NCI-H1105 (cell line): ENCODE measurements at places on chromosomes 5 and 9.

GRCh38 chr9:123438821-123439220 lies 82.8 kb downstream of the CRB2 start:
- no peak for DNase-seq

DNA sequence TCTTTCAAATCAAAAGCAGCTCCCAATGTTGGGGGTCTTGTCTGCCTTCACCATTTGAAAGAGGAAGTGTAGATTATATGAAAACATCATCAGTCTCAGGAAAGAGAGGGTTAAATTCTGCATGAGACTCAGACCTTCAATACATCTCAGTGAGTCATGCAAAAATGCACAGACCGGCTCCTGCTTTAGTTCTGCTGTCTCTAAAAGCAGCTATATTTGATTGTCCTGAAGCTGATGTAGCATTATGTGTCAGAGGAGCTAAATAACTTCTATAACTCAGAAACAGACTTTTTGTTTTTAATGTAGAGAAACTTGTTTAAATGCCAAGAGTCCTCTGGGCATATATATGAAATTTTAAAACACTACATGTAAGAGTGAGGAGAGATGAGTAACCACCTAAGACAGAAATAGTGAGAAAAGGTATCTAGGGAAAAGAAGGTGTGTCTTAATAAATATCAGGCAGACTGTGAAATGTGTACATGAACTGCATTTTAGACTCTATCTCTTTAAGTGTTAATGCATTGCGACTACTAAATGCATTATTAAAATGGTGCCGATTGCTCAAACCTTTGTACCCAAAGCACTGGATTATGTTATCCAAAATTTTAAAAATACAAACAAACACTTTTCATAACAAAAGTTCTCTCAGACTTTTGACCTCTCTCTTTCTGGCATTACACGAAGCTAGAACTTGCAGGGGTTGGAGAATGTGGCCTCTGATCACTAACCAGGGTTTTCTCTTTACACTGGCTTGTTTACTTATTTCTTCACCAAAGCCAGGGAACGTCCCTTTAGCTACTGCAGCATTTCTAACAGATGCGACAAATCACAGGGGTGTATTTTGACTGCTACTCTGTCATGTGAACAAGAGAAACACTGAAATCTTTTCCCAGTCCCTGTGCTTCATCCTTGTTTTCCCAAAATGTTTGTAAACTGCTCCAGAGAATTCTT lies 302.3 kb downstream of the ARL15 start:
- DNase-seq = no peak

GRCh38 chr5:56094579-56095361 lies 100.0 kb upstream of the IL6ST start:
- DNase-seq = no peak

- no peak for DNase-seq
Observed at GRCh38 chr5:78653031-78653430, 4.5 kb upstream of the LHFPL2 start.

DNA sequence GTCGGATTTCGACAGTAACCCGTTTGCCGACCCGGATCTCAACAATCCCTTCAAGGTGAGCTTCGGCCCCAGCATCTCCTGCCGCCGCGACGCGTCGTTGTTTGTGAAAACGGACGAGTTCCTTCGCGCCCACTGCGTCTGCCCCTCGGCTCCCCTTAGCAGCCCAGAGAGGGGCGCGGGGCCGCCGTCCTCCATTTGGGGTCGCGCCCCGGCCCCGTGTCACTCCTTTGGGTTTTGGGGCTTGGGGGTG lies 182 bp downstream of the SCAMP1 start:
- no peak for DNase-seq

DNA sequence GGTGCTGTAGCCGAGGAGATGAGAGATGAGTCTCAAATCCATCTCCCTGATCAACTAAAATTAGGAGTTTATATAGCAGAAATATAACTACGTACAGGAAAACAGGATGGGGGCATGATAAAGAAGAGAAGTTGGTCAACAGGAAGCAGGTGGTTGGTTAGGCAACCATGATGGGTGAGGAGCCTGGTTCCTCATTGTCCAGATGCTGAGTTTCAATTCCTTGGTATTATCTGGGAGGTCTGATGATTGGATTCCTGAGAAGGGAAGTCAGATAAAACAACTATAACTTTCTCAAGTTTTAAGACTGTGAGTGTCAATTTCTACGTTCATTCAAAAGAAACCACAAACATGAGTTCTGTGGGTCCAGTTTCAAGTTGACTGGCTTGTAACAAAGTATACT lies 323.9 kb downstream of the MTRR start:
- no peak for DNase-seq

- DNase-seq = no peak
Observed at GRCh38 chr5:31148959-31149475, 44.5 kb upstream of the CDH6 start.

DNA sequence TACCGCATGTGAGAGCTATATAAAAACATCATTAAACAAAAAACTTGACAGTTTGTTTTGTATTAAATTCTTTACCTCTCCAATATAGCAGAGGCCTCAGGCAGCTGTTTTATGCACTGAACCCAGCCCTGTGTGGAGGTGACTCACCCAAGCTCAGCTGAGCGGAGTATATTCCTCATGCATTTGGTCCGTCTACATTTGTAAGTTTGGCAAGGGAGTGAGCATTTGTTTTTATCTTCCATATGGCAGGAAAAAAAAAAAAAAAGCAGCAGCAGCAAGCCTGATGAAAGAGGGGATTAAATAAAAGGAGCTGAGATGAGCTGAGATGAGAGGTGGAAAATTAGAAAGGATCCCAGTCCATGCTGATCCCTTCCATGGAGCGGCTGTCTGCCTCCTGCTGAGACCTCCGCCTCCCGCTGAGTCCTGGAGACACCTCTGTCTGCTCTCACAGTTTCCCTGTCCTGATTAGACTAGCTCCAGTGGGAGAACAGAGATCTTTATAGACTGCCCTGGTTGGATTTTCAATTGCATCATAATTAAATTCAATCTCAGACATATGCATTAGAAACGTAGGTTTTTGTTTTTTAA lies 112.0 kb upstream of the CTNND2 start:
- DNase-seq = no peak

DNA sequence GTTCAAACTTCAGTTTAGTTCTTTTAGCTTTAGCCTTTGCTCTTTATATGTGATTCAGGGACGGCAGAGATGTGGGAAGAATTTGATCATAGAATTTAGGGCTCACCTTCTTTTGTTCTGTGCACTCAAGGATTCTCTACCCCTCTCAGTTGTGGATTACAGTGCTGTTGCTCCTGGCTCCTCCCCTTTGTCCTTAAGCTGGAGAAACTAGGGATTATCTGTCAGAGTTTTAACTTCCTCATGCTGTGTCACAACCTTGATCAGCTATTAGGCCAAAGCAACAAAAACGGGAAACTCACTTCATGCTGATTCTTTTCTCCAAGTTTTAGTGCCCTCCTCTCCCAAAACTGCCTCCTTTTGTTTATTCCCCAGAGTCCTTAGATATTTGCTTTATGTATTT lies 13.0 kb upstream of the PCDHAC2 start:
- no peak for DNase-seq

- no peak for DNase-seq
Observed at GRCh38 chr5:176817841-176818377, 7.5 kb downstream of the UNC5A start.

GRCh38 chr5:67731886-67732285 lies 483.7 kb upstream of the PIK3R1 start:
- no peak for DNase-seq

GRCh38 chr5:160174780-160175437 lies 54.4 kb upstream of the FABP6 start:
- no peak for DNase-seq

GRCh38 chr5:68919988-68920490 lies 173.8 kb upstream of the SLC30A5 start:
- no peak for DNase-seq

DNA sequence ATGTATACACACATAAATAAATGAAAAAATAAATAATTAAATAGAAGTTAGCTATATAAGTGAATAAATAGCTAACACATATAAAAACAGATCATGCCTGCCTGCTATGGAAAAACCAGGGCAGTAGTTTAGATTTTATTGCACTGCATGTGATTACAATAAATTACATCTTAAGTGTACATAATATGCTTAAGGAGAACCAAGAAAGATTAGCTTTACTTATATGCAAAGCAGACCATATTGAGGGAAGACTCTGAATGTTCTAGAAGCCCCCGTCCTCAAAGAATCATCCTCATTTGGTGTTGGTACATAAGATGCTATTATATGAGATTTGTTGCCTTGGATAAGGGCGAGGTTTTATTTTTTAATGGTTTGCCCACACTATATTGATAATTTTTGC lies 5.9 kb upstream of the CTXN3 start:
- DNase-seq = no peak

DNA sequence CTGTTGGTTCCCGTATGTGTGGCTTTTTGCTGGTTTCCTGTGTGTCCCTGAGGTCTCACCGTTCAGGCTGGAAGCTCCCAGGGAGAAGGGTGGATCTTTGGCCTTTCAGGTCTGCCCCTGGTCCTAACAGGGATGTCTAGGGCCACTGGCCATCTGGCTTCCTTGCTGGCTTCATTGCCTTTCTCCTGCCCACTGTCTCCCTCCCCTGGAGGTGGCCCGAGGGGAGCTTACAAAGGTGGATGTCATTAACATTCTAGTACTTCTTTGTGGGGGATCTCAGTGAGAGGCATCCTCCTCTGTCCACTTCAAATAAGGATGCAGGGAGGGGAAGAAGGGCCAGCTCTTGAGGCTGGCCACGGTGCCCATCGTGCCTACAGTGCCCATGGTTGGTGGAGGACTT lies 35.2 kb downstream of the HMCN2 start:
- no peak for DNase-seq

- DNase-seq = no peak
Observed at GRCh38 chr5:62684310-62684709, 105.7 kb downstream of the LRRC70 start.

DNA sequence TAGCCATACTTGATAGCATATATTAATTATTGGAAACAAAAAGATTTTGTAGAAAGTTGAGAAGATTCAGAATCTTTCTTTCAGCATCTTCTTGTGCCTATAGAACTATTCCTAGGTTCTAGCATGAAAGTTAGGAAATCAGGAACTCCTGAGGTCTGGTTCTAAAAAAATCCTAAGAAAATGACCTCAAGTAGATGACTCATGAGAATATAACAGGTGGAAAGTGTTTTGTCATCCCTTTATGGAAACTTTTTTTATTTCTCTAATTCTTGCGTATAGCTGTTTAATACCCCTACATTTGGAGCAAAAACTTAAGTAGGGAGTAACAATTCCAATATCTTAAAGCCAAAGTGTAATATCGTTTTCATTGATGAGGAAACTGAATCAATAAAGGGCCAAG lies 574.1 kb downstream of the NR2F1-AS1 start:
- DNase-seq = no peak

GRCh38 chr5:72408603-72409002 lies 88.4 kb downstream of the PTCD2 start:
- DNase-seq = no peak

- DNase-seq = no peak
Observed at GRCh38 chr5:158725297-158725851, 374.3 kb downstream of the EBF1 start.

GRCh38 chr9:109451311-109452025 lies 46.6 kb downstream of the PTPN3 start:
- DNase-seq = no peak

DNA sequence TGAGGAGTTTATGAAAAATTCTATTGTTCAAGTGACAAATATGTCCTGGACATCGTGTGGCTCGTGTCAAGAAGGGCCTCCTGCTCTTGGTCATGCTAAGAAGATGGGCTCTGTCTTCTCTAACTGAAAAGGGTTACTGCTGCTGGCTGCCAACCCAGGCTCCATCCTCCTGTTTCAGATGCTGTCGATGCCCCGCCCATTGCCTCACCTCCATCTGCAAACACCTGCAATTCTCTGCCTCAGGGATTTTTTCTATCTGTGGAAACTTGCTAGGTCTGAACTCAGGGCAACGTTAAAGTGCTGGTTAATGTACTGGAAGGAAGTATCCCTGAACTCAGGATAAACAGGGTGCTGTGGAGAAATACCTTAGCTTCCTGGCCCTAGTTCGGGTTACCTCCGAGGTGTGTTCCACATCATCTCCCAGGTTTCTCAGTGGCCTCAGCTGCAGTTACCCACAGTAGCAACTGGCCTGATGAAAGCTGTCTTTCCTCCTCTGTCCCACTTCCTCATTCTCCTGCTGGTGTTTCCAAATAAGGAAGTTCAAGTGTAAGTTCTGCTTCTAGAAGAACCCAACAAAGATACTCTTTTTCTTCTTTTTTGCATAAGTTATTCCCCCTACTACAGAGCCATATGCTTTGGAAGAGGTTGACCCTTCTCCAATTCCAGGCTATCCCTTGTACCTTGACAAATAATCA lies 151.7 kb upstream of the SMIM23 start:
- no peak for DNase-seq

DNA sequence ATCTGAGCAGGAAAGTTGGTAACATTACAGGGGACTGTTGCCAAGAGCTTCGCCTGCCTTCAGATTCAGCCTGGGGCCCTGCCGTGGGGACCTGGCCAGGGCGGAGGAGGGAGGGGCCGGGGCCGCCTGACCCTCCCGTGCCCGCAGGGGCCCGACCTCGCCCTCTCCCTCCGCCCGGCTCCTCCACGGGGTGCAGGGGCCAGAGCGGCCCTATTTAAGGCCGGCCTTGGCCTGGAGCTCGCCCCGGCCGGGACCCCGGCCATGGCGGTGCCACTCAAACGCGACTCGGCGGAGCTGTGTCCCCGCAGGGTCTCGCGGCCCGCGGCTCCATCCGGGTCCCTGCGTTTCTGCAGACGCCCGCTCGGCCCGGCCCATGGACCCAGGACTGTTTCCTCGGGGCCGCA lies 757 bp downstream of the TMEM250 start:
- no peak for DNase-seq

DNA sequence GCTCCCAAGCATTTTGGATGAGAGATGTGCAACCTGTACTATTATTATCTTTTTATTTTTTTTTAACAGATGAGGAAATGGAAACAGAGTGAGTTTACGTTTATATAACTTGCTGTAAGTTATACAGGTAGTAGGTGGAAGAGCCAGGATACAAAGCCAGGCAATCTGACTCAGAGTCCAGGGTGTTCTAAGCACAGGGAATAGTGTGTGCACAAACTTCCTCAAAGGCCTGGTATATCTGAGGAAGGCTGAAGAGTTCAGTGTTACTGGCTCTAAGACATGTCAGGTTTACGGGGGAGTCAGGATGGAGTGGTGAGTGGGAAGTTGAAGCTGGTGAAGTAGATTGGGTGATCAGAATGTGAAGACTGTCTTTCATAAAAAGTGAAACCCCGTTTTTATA lies 353.6 kb downstream of the KDM4C start:
- no peak for DNase-seq

DNA sequence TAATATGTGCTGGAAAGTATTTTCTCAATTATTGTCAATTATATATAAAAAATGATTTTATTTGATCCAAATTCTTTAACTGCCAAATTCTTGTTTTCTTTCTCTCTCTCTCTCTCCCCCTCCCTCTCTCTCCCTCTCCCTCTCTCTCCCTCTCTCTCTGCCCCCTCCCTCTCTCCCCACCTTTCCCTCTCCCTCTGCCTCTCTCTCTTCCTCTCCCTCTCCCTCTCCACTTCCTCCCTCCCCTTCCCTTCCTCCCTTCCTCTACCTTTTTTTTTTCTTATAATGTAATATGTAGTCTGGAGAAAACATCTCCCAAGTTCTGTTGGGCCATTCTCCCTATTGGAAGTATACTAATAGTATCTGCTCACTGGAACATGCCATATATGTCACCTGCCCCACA lies 6.4 kb upstream of the RFX3 start:
- DNase-seq = no peak

GRCh38 chr5:143701493-143701892 lies 110.5 kb upstream of the HMHB1 start:
- DNase-seq = no peak
